Renal pelvis (tissue), 12 donors: ENCODE measurements at places on chromosomes 3 and 15. TPM values are rescaled to one million over a fixed set of nuclear protein-coding genes. Genes with fewer than 3 reads are reported as not detected.

DNA sequence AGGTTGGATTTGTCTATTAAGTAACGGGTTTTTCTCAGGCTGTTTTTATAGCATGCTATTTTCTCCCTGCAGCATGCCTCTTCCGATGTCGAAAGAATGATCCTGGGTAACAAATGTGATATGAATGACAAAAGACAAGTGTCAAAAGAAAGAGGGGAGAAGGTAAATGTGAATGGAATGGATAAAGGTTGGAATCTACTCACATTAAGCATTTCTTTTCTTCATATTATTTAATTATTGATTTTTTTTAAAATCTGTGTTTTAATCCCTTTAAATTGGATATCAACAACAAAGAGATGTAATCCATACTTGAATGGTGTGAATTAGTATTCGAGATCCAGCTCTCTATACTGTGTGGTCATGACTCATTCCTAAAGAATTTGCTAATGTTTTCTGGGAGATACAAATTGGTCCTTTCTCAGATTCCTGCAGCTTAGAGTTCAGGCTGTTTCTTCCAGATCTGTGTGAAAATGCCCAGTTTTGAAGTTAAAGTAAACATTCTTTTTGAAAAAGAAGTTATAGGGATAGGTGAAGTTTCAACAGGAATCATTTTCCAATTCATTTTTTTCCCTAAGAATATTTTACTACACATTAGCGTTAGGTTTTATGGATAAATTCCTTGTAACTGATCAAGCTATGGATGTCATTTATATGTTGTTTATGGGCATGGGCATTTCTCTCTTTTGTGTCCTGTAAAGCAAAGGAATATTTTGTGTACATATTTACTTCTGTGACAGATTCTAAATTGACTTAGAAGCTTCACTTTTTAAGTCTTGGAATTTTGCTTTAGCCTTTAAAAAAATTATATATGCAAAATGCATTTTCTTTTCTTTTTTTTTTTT is 20.8 kb upstream of the APH1B start:
- DNase-seq: peak; percentile 47

- peak; percentile 38 for DNase-seq
Observed at GRCh38 chr3:65811892-65812291, 226.8 kb downstream of the MAGI1 start.

- DNase-seq: no peak
Observed at GRCh38 chr3:86914670-86915069, 76.3 kb downstream of the VGLL3 start.

Gene C3orf80
- polyA plus RNA-seq: 0.35 TPM

Gene SLC22A13
- 2.6 TPM for polyA plus RNA-seq

Gene ST8SIA2
- polyA plus RNA-seq: 3.9 TPM

- DNase-seq: no peak
Observed at GRCh38 chr15:90597577-90597976, 67.9 kb downstream of the CRTC3 start.

Gene NEK10
- polyA plus RNA-seq: 2.8 TPM

Gene SLC12A8
- 5.9 TPM for polyA plus RNA-seq

Gene CXCR6
- polyA plus RNA-seq: 0.44 TPM

- DNase-seq: no peak
Observed at GRCh38 chr15:99844150-99844549, 110.9 kb upstream of the LYSMD4 start.

Gene STX19
- polyA plus RNA-seq: 0.19 TPM

DNA sequence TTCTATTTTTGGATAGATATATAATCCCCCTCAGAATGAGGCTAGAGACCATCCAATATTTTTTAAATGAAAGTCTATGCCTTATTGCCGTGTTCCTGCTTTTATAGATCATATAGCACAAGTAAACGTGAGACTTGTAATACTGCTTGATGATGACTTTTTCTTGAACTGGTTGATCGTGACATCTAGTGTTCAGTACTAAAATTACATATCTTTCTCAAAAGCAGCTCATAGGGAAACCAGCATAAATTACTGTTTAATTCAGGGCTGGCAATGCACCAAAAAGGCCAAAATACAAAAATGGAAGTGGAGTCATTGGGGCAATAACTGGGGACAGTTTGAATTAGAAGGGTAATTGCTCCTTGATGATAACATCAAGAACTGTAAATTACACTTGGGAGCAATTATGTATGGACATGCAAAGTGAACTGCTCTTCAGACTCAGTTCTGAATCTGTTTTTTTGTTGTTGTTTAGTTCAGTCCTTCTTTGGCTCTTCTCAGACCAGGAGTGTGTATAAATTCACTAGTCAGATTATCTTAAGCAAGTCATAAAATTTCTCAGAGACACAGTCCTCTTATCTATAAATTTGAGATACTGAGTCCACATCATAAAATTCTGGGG is 325.3 kb downstream of the THSD4 start:
- peak; percentile 71 for DNase-seq

DNA sequence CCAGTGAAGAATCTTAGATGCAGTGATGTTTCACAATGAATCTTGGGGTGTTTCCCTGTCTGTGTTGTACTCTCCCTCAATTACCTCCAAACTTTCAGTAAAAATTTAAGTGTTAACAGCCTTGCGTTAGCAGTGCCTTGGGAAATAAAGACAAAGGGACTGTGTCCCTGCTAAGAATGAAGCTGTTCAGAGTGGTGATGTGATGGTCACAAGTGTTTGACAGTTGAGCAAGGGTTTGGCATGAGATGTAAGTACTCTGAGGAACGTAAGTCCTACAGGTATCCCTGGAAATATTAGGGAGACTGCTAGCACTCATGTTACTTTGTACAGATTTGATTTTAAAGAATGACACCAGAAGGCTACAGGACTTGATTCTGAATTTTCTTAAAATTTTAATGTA is 304.3 kb upstream of the DPH6 start:
- DNase-seq: no peak

- no peak for DNase-seq
Observed at GRCh38 chr3:127407026-127407939, 119.4 kb upstream of the PRR20G start.

- DNase-seq: no peak
Observed at GRCh38 chr15:99438691-99439523, 126.9 kb upstream of the MEF2A start.

DNA sequence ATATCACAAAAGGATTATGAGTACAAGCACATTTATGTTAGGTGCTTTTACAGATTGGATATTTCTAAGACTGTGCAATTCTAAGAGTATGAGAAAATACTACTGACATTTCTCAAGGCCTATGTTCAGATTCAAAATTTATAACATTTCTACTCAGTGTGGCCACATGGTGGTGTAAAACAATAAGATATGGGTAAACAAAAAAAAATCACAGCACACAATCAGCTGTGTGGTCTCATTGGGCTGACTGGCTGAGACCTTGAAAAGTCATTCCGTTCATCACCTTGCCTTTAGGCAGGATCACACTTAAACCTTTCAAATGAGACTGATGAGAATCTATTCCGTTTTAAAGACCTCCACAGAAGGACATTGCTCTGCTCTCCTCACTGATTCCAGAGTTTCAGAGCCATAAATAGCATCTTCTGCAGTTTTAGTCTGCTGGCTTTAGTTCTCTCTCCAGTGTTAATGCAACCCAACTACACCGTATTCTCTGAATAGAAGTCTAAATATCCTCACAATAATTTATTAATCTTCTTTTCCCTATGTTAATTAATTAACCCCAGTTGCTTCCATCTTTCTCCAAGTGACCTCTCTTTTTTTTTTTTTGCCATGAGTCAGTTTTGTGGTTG is 158.2 kb downstream of the SPATA16 start:
- peak; percentile 4 for DNase-seq

DNA sequence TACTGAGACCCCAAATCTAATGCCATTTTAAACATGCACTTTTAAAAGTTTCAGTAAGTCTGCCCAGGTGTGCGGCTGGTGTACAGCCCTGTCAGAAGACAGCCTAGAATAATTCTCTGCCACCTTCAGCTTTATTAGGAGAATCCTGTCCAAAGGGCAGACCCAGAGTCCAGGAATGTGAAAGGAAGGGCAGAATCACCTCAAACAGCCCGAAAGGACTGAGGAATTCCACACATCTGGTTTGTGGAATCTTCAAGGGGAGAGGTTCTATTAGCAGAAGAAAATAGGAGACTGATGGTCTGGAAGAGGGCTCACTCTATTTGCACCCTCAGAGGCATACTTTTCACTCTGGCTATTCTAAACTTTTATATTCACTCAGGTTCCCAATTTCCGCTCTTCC is 46.6 kb downstream of the TYRO3 start:
- DNase-seq: no peak

DNA sequence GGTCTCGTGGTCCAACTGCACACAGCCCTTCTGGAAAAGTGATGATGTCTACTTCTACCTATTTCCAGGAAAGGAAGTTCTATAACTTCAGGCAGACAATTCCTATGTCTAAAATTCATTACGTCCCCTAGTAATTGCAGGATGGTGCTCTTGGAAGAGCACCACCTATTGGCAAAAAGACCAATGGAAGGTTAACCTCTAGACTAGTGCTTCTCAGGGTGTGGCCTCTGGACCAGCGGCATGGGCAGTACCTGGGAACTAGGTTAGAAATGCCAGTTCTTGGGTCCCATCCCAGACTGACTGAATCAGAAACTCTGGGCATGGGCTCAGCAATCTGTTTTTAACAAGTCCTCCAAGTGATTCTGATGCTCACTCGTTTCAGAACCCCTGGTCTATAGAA is 258.3 kb upstream of the ICE2 start:
- DNase-seq: no peak

- no peak for DNase-seq
Observed at GRCh38 chr3:134075568-134075825, 45.8 kb upstream of the SLCO2A1 start.

Gene CHRNA5
- polyA plus RNA-seq: 5.5 TPM

Gene KY
- polyA plus RNA-seq: 2.0 TPM

GRCh38 chr3:17307887-17308286 is 423.1 kb downstream of the PLCL2 start:
- no peak for DNase-seq

DNA sequence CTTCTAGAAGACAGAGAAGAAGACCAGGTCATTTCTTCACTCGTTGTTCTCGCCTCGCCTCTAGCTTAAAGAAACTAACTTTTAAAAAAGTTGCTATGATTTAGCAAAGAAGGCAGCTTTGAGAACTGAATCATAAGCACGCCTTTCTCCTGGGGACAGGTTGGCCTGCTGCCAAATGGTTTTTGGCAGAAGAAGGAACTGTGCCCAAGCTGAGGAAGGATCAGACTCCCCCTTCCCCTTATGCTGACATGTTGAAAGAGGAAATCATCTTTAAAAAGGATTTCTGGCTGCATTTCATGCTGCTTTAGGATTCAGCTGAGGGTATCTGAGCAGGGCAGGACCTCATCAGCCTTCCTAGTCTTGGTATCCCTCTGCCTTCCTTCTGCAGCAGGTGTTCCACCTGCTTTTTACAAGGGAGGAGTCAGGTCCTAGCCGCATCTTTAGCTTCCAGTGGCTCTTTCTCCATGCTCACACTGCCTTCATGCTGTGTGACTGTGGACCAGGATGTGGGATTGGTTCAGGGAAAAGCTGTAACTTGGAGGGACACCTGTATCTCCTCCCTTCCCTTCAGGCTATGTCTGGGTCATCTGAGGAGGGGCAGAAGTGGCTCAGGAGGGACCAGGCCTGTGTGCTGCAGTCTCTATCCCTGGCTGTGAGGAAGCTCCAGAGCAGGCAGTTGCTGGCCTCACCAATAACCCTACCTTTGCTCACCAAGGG is 34.1 kb upstream of the HACD2 start:
- no peak for DNase-seq

- DNase-seq: no peak
Observed at GRCh38 chr3:43073836-43074220, 32.1 kb downstream of the POMGNT2 start.

Gene ZPLD1
- 0.62 TPM for polyA plus RNA-seq

DNA sequence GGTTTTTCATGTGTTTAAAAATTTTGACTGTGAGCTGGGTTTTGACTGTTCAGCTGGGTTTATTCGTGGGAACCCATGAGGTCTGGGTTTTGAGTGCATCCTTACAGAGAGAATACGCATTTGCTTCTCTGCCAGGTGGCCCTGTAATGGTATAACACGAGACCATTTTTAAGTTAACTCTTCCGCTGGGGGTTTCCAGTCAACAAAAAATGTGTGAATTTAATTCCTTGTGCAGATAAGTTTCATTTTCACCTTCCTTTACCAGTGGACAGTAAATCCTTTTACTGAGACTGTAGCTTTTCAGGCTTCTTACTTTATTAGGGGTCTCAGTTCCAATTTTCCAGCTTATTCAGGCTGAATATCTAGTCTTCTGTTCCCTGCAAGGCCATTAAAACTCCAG is 149.6 kb downstream of the OPA1 start:
- no peak for DNase-seq

DNA sequence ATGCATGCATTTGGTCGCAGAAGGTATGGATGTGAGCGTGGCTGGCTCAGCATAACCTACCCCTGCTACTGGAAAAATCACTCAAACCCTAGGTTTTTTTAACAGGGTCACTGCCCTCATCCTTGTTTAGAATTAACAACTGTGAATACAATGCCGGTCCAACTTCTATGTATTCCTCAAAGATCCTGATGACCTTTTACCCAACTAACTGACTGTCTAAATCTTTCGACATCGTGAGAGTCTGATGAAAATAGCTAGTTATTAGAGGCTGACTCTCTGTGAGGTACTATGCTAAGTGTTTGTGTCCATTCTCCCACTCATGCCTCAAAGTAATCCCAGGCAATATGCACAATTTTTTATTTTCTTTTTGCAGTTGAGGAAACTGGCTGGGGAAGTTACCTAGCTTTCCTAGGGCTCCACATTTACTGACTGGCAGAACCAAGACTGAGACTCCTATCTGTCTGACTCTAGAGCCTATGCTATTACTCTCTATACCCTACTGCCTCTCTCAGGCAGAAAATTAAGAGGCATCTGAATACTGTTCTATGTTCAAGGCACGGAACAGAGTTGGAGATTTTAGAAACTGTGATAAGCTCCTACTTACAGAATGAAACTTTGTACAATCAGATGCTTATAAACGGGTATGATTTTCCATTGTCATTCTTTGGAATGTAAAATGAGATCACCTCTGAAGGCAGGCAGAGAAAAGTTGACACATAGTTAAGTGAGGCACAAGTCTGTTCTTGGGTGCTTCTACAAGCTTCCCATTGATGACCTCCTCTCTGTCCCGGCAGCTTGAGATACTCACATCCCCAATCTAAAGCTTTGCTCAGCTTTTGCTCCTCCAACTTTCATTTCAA is 56.4 kb downstream of the FILIP1L start:
- DNase-seq: no peak

GRCh38 chr3:99576904-99577559 is 61.4 kb upstream of the COL8A1 start:
- no peak for DNase-seq

DNA sequence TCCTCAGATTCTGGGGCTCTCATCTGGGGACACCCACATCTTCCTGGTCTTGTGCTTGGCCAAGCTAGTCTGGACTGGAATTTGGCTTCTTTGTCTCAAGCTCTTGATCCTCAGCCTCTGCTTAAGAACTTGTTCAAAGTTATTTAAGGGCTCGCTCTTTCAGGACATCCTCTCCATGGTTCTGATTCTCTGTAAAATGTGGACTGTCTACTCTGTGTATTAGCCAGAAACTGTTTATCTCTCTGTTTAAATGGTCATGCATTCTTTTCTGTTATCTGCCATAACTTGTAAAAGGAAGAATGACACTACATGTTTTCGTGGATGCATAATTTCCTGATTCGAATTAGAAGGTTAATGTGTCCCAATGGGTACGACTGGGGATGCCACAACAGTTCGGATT is 79.4 kb downstream of the COL6A5 start:
- no peak for DNase-seq
